ENCODE measurements at places on chromosomes 4 and X.

DNA sequence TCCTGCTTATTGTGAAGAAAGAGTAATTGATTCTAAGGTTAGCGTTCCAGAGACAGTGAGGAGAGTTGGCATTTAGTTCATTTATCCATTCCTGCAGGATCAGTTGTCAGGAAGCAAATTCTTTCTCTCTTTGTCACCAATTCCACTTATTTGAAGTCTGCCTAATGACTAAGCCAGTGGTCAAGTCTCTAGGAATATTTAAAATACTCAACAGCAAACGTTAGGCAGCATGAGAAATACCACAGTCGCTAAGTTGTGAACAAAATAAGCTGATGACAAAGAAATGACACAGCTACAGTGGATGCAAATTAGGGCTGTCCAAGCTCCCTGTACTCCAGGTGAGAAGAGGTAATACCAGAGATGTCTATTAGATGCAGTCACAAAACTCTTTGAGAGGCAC lies 6.6 kb upstream of the MAGEB17 start:
- no peak for DNase-seq

DNA sequence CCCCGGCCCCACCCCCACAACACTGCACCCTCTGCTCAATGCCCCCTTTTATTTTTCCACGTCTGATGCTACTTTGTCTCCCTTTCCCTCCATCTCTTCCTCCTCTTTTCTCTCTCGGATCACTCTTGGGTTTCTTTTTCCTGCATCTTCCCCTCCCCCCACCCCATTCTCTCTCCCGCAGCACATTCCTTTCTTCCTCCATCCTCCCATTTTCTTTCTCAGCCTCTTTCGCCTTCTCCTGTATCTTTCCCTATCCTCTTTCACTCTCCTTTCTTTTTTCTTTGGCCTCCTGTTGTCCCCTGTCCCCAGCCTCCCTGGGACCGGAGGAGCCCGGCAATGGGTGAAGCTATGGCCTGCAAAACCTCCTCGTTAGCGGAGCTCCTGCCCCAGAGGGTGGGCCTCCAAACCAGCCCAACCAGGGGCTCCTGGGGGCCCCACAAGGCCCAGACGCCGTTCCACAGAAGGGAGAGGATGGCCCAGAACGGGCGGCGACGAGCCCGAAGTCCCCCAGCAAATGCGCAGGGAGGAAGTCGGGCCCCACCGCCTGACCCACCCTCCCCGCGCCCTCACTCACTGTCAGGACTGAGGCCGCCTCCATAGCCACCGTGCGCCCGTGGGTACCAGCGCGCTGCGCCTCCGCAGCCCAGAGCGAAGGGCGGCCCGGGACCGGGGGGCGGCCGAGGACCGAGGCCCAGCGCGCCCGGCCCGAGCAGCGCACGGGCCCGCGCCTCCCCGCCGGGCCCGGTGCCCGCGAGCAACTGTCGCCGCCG lies 807 bp downstream of the HMX1 start:
- DNase-seq: no peak

- no peak for DNase-seq
These were observed 228.2 kb downstream of the FBXW7 start for GRCh38 chr4:152307669-152308068.

GRCh38 chr4:110533590-110533910 lies 57.6 kb downstream of the ENPEP start:
- no peak for DNase-seq

GRCh38 chr4:16807355-16807754 lies 91.1 kb downstream of the LDB2 start:
- no peak for DNase-seq

- DNase-seq: no peak
These were observed 88.7 kb downstream of the ATP11C start for GRCh38 chrX:139844163-139844562.

DNA sequence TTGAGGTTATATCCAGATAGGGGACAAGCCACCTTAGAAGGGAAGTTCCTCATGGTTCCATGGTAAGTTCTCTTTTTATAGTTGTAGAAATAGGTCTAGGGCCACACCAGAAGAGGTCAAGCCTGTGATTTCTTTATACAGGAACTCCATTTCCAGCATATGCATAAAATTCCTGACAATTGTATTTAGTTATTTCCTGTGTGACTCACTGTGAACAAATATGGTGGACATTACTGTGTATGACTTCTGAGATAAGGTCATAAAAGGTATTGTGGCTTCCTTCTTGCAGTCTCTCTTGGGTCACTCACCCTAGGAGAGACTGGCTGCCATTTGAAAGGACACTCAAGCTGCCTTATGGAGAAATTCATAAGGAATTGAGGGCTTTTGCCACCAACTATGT lies 2.2 kb upstream of the C4orf36 start:
- no peak for DNase-seq

DNA sequence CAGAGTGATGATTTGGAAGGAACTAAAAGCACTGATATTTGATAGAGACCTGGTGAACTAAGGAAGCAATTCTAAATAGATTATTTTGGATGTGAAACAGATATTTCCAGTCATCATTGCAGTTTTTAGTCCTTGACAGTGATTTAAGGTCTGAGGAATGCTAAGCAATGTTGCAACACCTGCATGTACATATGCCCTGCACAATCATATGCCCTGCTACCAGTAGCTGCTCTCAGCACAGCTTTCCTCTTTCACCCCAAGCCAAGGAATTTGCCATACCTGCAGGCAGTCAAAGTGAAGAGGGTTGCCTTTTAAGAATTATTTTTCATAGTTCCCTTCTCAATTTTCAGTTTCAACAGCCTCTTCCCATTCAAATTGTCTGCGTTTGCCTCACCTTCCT lies 8.7 kb upstream of the FAM47A start:
- no peak for DNase-seq

DNA sequence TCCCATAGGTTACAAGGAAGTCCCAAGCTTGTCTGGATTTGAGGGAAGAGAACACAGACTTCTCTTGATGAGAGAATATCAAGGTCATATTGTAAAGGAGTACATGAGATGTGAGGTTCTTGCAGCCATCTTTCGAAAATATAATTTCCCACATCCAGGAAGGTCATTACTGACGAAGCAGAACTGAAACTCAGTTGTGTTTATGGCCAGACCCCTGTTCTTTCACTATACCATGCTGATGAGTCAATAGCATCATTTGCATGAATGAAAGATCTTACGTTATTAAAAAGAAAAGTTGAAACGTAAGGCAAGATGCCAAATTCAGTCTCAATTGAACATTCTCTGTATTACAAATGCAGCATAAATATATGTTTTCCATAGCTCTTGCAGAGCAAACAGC lies 14.2 kb upstream of the CCDC149 start:
- no peak for DNase-seq

GRCh38 chr4:166763018-166763417 lies 471.3 kb downstream of the SPOCK3 start:
- DNase-seq: no peak

GRCh38 chr4:28462766-28463700 lies 1602.4 kb downstream of the STIM2 start:
- no peak for DNase-seq

GRCh38 chr4:5504486-5504885 lies 203.9 kb downstream of the EVC2 start:
- DNase-seq: no peak

GRCh38 chrX:43679778-43680177 lies 23.7 kb downstream of the MAOA start:
- DNase-seq: no peak

GRCh38 chr4:3411676-3412075 lies 30.1 kb upstream of the HGFAC start:
- DNase-seq: no peak

DNA sequence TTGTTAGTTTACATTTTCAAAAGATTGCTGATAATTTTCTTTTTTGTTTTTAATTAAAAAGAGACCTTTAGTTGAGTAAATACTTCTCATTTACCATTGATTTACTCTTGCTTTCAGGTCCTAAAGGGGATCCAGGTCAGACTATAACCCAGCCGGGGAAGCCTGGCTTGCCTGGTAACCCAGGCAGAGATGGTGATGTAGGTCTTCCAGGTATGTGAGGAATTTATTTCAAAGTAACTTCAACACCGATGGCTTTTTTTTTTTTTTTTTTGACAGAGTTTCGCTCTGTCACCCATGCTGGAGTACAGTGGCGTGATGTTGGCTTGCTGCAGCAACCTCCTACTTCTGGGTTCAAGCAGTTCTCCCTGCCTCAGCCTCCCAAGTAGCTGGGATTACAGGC lies 135.1 kb downstream of the IRS4 start:
- no peak for DNase-seq

- no peak for DNase-seq
These were observed 783 bp downstream of the RBPJ start for GRCh38 chr4:26321373-26322221.

- DNase-seq: no peak
These were observed 169.8 kb downstream of the BTC start for GRCh38 chr4:74624351-74625151.

GRCh38 chr4:96912716-96913115 lies 1072.8 kb downstream of the PDHA2 start:
- no peak for DNase-seq

GRCh38 chr4:178595500-178596138 lies 1153.4 kb upstream of the AGA start:
- DNase-seq: no peak

DNA sequence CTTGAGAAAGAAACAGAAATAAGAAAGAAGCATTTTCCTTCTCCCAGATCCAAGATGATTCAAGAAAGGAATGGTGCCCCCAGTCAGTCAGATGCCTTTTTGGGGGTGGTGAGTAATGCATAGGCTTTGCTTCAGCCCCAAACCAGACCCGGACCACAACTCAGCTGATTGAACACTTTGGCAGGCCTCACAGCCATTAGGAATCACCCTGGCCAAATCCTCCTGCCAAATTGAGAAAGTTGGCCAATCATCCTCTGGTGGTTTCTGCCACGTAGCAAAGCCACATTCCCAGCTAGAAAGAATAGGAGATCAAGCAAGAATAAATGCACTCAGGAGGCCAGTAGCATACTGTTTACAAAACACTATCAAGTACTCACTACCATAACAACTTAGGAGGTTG lies 33.7 kb downstream of the FRMD7 start:
- no peak for DNase-seq
